ENCODE measurements at places on chromosomes 12 and 14. TPM values are rescaled to one million over a fixed set of nuclear protein-coding genes. Genes with fewer than 3 reads are reported as not detected.

PTMS gene
- total RNA-seq = 406 TPM

NKX2-1 gene
- 0.10 TPM for total RNA-seq

SARNP gene
- total RNA-seq = 11.9 TPM

ACOT4 gene
- total RNA-seq = 9.9 TPM

GPR135 gene
- 1.4 TPM for total RNA-seq

OASL gene
- total RNA-seq = 2.5 TPM

C12orf54 gene
- total RNA-seq = not detected

TAS2R42 gene
- not detected for total RNA-seq

POTEG gene
- total RNA-seq = not detected

SPATA7 gene
- 3.2 TPM for total RNA-seq

ZNF605 gene
- 6.6 TPM for total RNA-seq

CLEC4A gene
- 0.33 TPM for total RNA-seq

SOS2 gene
- total RNA-seq = 9.9 TPM

CAPS2 gene
- total RNA-seq = 4.1 TPM

PZP gene
- 0.70 TPM for total RNA-seq
